Brain pericyte (primary cell): ENCODE measurements at places on chromosomes 11 and 22.

DNA sequence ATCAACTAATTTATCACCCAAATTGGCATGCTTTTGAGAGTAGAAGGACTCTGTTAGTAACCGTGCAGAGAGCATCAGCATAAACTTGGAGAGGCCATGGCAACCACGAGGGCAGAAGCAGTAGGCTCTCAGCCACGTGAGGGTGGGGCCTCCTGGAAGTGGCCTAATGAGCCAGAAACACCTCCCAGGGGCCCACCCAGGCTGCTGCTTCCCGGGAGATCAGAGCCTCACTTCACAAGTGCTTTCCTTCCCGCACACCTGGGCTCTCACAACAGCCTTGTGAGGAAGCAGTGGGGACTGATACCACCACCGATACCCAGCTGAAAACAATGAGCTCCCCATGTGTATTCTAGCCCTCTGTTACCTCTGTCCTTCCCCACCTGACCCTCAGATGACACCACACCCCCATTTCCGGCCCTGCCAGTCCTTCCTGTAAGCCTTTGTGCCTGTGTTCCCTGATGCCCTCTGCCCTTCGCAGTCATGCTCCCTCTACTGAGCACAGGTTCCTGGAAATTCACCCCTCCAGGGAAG, 17.0 kb downstream of the TRIM29 start:
- no peak for DNase-seq

DNA sequence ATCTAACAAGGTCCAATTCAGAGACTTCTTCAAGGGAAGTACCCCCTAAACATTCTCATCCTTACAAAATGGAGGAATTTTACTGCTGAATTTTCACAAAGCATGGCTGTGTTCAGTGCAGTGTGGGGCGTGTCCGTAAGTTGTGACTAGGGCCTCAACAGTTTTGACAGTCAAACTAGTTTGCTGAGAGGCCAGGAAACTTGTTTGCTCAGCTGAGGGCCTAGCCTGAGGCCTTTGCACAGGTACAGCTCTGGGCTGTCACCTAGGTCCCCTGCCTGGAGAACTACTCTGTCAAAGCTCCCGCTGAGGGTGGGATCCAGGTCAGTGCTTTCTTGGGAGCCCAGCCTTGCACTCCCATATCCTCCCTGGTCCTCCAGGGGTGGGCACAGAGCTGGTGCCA, 27.9 kb downstream of the TCP11L1 start:
- no peak for DNase-seq

DNA sequence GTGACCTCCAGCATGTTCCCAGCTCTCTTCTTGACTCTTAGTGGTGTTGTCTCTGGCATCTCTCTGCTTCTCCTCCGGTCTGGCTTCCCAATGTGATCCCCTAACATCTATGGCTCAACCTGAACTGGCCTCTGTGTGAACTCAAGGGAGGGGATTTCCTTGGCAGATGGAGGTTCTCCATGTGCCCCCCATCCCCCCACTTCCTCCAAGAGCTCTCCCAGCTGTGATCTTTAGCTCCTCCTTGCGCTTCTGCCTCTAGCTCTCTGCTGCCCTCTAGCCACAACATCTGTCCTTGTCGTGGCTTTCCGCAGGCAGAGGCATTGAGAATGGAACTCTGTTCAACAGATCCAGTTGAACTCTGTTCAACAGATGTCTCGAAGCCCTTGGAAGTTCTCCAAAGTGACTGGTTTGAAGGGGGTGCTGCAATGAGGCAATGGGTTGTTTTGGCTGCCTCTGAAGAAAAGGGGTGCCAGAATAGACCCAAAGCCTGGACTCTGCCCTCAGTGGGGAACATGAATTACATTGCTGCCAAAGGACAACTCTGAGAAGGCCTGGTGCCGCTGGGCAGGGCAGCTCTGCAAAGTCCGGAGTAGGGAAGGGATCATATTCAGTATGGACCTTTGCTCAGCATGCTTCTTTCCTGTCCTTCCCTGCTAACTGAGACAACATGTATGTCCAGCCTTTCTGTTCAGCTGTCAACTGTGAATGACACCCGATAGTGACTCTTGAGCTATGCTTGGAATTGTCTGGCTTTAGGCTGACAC, 61.9 kb downstream of the ADM start:
- peak; percentile 95 for DNase-seq

GRCh38 chr11:80616070-80616800, 1175.4 kb upstream of the TENM4 start:
- DNase-seq: no peak

DNA sequence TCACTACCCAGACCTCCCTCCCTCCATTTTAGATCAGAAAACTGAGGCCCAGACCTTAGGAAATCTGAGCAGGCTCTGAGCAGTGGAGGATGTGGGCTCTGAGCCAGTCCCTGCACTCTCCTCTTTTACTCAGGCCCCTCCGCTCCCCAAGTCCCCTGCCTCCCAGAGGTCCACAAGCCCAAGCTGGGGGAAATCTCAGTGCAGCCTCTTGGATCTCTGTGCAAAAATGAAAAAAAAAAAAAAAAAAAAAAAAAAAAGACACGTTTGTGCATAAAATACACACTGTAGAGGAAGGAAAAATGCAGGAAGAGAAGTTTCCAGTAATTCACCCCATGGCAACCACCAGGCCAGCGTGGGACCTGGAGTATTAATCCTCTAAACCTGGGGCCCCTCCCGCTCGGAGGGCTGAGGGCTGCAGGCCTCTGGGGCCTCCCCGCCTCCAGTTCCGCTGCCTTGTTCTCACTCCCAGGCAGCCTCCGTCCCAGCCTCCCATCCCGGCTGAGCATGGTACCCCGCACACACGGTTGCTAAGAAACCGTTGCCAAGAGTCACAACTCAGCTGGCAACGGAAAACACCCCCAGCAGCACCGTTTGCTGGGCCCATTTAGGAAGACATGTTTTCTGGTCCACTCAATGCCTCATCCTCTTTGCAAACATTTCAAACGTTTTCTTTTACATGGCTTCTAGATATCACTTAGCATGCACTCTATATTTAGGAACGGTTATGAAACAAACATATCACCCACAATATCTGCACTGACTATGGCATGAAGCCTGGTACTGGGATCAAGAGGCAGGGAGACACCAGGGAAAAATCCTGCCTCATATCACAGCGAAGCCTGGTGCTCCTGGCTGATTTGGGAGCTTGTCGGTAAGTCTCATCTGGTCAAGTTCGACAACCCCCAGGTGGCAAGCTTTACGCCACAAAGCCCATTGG, 227.5 kb downstream of the CTTN start:
- no peak for DNase-seq

- DNase-seq: no peak
Observed at GRCh38 chr11:103529181-103529684, 420.0 kb downstream of the DYNC2H1 start.

GRCh38 chr22:35643991-35644390, 4.3 kb upstream of the APOL6 start:
- DNase-seq: no peak

- no peak for DNase-seq
Observed at GRCh38 chr11:1959786-1960185, 12.7 kb downstream of the MRPL23 start.

DNA sequence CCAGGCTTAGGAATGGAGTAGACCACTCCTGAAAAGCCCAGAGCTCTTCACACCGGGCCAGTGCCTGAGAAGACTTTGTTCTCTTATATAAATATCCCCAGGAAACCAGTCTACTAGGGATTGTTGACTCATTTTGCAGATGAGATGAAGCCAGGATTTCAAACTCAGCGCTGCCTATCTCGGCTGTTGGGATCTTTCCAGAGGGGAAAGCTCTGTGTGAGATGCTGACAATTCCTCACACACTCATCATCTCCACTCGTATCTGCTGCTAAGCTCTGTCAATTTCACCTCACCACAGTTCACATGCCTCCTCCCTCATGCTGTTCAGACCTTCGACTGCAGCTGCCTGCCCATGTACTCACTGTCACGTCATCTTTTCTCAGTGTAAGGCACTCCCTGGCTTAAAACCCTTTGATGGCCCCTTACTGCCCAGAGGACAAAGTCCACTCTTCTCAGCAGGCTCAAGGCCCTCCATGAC, 12.5 kb downstream of the USH1C start:
- no peak for DNase-seq

- DNase-seq: peak; percentile 41
Observed at GRCh38 chr11:1153951-1154493, 3.7 kb upstream of the MUC5AC start.

- DNase-seq: no peak
Observed at GRCh38 chr11:77040889-77041288, 6.7 kb downstream of the B3GNT6 start.

DNA sequence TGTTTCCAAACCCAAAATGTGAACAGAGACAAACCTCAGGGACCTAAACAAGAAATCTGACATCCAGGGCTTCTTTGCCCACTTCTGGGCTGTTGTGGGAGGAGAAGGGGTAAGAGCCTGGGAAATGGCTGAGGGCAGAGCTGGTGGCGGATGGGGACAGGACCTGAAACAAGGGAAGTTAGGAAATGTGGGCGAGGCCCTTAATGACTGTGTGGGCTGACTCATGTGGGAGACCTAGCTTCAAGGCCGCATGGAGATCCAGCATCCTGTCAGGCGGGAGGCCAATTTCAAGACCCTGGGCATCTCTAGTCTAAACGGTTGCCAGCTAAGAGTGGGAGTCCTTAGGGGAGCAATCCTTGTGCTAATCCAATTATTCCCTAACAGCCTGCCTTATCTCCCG, 2.1 kb upstream of the OAF start:
- DNase-seq: no peak

DNA sequence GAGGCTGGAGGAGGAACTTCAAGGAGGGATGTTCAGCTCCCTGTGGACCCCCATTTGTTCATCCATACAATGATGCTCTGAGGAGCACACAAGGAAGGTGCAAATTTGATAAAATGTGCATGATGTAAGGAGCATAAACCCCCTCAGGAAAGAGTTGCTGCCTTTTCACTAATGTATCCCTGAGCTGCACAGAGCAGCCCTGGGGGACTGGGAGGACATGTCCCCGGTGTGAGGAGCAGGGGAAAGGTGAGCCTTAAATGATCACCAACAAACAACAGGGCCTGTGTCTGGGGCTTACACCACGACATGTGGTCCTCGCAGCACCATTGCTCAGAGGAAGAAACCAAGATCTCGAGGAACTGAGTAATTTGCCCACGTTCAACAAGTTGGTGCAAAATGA, 3.5 kb upstream of the MAPK8IP2 start:
- no peak for DNase-seq

GRCh38 chr11:103690356-103690755, 346.1 kb upstream of the DDI1 start:
- no peak for DNase-seq

DNA sequence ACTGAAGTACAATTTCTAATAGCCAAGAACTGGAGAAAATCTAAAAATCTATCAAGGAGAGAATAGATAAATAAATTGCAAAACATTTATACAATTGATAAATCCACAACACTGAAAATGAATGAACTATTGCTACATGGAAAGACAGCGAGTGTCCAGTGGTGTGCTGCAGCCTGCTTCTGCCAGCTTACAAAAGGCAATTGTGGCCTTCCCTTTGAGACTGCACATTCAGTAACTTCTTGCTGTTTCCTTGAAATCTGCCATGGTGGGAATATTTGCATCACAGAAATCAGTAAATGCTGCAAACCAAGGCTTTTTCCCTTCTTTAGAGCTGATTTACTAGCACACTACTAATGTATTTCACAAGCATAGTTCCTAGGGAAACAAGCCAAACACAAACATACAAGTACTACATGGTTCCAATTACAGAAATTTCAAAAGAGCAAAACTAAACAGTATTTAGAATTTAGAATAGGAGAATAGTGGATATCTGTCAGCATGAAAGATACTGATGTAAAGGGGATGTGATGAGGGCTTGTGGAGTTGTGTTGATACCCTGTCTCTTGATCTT, 76.9 kb upstream of the TRIM77 start:
- no peak for DNase-seq

DNA sequence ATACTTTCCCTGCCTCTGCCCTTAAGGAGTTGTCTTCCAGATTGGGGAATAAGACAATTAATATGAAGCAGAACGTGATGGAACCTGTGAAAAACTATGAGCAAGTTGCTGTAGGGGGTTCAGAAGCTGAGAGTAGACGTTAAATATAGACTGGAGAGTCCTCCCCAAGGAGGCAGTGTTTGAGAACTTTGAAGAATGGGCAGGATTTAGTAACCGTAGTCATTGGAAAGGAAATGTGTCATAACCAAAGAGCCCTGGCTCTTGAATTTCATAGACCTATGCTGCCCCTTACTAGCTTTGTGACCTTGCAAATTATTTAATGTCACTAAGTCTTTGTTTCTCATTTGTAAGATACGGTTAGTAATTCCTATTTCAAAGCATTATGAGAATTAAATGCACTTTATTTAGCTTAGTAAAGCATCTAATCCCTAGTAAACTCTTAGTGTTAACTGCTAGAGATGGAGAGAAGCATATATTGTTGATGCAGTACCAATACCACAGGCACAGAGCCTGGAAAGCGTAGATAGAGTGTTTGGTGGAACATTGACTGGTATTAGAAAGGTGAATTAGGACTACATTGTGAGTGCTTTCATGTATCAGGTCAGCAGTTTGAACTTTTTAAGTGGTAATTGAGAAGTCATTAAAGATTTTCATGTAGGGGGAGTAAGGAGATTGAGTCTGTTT, 54.1 kb downstream of the MCAM start:
- no peak for DNase-seq

DNA sequence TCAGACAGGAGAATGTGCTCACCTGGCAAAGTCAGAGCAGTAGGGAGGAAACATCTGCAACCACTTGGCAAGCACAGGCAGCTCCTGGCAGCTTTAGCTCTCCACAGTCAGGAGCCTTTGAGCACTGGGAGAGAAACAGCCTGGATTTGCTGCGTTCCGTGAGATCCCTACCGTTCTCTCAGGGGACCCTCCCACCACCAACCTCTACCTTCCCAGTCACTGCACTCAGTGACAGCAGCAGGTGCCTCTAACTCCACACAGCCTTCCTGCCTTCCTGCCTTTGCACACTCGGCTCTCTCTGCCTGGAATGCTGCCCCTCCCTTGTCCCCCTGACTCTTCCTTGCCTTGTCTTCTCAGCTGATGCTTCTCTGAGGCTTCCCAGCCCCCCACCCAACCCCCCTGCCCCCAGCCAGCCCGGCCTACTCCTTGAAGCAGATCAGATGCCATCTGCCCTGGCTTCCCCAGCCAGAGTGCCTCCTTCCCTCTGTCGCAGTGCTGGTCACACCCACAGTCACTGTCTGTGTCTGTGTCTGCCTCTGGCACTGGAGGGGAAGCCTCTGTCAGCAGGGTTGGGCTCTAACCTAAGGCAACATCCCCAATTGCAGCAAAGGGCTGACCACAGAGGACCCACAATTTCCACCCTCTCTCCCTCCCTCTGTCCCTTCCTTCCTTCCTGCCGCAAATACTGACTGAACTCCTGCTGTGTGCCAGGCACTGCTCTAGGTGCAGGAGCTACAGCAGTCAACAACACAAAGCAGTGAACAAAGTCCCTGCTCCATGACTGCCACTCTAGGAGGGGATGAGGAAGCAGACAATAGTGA, 14.9 kb upstream of the TSKU start:
- no peak for DNase-seq

DNA sequence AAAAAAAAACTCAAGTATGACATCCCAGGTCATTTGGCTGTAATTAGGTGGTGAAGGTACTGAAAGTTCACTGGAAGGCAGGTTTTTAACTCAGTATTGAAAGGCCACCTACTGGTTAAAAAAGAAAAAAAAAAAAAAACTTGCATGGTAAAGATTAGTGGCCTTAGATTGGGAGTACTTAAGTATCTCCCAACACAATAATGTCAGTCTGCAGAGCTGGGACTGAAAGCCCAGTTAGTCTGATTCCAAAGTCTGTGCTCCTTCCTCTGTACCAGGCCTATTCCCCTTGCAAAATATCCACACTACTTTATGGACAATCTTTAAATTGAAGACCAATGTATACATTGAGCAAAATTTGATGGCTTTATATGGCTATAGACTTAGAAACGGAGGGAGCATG, 85.5 kb downstream of the NOX4 start:
- no peak for DNase-seq

- no peak for DNase-seq
Observed at GRCh38 chr11:123419731-123420452, 10.2 kb upstream of the GRAMD1B start.
